Stimulated activated CD4-positive, alpha-beta T cell treated with anti-CD3 and anti-CD28 coated beads, Interleukin-4, amount 100 ng/mL, for 24 hours (primary cell): ENCODE measurements at places on chromosomes 7 and 10.

DNA sequence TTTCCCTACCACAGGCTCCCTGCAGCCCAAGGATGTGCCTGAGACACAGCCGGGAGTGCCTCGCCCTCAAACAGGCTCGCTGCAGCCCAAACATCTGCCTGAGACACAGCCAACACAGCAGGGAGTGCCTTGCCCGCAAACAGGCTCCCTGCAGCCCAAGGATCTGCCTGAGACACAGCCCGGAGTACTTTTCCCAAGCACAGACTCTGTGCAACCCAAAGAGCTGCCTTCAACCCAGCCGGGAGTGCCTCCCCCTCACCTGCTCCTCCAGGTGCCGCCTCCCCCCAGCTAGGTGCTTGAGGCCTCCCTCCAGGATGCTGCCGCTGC, 42.9 kb downstream of the ANTXRL start:
- DNase-seq = no peak

- no peak for DNase-seq
Measured at GRCh38 chr10:42780456-42780855, 2.1 kb upstream of the BMS1 start.

GRCh38 chr10:122245136-122245535, 26.0 kb upstream of the BTBD16 start:
- no peak for DNase-seq

DNA sequence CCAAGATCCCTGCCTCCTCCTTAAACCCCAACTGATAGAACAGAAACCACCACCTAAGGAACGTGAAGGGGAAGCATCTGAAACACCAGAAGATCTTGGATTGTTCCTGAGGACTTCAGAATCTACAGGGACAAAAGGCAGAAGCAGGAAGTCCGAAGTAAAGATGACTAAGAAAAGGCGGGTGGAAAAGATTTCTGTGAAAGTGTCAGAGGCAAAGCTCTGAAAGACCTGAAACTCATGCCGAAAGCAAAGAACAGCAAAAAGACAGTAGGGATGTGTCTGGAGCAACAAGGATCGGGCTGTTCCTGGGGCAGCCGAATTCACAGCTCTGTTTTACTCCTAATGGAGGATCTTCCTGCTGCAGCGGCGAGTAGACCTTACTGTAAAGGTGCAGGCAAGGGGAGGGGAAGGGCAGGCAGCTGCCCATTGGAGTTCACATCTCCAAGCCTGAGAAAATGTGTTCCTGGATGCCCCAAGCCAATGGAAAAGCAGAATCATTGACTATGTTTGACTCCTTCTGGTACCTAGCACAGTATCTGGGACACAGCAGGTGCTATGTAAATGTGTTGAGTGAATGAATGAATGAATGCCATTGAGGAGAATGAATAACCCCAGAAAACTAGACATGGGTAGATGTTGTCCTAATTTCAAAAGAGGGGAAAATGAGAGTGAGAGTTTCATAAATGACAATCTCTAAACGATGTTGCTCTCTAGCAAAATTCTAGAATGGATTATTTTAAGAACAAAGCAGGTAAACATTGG, 40.4 kb downstream of the PDIA4 start:
- peak; percentile 24 for DNase-seq

DNA sequence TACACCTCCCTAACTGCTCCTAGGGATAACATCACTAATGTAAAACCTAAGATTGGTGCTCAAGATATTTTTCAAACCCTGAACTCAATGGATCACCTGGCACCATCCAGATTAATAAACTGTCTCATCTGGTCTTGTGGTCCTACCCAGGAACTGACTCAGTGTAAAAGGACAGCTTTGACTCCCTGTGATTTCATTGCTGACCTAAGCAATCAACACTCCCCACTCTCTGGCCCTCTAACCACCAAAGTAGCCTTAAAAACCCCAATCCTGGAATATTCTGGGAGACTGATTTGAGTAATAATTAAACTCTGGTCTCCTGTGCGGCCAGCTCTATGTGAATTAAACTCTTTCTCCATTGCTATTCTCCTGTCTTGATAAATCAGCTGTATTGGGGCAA, 6.2 kb upstream of the USP54 start:
- no peak for DNase-seq

DNA sequence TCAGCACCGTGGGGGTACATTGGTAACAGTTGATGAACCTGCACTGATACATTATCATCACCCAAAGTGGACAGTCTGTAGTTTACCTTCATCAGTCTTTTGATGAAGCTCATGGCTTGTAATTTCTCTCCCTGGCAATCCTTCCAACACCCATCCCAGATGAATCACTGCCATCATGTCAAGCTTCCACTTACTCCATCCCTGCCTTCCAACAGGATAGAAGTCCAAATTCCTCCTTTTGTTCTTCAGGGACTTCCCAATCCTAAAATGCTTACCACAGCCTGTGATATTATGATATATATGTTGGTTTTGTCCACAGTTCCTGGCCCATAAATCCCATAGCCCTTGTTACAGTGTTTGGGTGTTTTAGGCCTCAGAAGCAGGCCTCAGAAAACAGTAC, 16.1 kb downstream of the SNX10 start:
- DNase-seq = no peak

GRCh38 chr10:70277396-70278030, 6.3 kb downstream of the NPFFR1 start:
- DNase-seq = no peak

- DNase-seq = no peak
Measured at GRCh38 chr7:7897509-7897908, 71.1 kb upstream of the GLCCI1 start.

DNA sequence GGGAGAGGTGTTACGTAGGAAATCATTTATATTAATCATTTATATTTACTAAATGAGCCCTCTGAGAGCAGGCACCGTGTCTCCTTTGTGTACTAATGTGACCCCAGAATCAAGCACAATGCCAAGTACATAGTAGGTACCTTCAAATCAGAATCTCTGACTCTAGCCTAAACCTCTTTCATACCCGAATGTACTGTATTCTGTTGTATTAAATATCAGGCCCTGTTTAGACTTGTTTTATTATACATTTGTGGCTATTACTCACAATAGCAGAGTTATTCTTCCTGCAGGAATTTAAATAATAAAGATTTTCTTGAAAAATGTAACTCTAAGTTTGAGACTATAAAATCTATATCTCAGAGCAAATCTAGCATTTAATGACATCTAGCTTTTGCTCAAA, 297.3 kb downstream of the EXOC4 start:
- no peak for DNase-seq

GRCh38 chr7:30200591-30200990, 65.8 kb downstream of the MTURN start:
- no peak for DNase-seq
